ENCODE measurements at places on chromosomes 5 and 9.

DNA sequence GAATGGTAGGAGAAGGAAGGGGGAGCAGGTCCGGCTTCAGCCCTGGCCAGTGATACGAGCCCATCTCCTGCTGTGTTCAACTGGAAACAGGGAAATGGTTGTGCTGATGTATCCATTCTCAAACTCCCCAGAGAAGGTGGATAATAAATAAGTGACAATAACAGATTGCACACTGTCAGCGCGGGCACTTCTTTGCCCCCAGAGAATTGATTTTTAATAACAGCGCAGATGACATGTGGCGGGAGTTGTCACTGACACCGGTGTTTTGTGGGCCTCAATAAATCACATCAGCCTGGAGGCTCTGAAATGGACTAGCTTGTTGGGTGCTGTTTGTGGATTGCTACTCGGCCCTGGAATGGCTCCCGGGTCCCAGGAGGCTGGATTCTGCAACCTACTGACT, 141.4 kb upstream of the PANK3 start:
- no peak for DNase-seq

GRCh38 chr5:75992753-75993152, 90.4 kb upstream of the SV2C start:
- DNase-seq = no peak

GRCh38 chr5:116573279-116573701, 1.3 kb downstream of the SEMA6A start:
- peak; percentile 51 for DNase-seq

DNA sequence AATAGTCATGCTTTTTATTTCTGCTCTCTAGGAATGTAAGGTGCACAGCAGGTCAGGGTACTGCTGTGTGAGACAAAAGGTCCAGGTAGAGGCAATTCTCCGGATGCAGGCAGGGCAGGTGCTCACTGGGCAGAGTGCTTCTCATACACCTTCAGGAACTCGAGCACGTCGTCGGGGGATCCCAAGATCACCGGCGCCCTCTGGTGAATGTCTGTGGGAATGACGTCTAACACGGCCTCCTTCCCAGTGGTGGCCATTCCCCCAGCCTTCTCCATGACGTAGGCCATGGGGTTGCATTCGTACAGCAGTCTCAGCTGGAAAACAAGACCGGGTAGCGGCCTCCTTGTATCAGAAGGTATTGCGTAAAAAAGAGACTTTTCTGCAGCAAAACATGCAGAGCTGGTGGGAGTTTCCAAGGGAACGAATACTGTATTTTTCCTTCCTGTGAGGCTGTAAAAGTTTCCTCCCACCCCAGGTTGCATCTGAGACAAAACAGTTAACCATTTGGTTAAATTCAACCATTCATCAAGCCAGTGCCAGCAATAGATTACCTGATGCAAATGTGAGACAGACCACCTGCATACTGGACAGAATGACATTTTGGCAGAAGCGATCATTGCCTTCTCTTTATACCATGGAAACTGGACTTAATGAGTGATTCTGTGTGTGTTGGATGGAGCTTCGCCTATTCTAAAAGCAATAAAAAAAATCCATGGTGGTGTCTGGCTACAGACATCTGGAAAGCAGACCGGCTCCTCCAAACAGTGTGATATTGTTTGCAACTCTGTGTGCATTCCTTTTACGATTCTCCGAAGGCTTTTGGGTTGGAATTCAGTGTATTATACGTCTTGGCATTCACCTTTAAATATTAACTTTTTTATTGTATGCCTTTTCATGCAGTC, 9.9 kb upstream of the FBP2 start:
- DNase-seq = peak; percentile 37

DNA sequence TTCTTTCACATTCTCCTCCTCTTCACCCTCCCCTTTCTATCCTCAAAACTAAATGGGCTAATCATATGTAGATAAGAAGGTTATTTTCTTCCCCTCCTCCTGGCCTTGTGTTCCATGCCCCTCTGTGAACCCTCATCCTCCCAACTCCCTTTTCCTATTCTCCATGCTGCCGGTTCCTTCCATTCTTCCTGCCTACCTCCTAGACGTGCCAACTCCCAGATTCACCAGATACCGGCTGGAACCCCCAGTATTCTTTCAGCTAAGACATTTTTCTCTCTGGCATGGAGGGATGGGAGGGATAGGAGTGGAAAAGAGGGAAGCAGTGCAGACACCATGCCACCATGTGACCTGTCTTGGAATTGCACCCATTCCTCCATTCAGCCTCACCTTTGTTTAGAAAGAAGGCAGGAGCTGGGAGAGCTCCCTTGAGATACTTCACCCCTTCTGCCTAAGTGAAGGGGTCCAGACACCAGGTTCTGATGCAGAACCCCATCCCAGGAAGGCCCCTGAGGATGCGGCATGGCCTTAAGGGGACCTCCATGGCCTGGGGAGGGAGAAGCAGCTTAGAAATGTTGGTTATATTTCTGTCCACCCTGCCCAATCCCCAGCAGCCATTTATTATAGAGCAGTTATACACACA, 4.8 kb downstream of the DNAJB5 start:
- peak; percentile 25 for DNase-seq

DNA sequence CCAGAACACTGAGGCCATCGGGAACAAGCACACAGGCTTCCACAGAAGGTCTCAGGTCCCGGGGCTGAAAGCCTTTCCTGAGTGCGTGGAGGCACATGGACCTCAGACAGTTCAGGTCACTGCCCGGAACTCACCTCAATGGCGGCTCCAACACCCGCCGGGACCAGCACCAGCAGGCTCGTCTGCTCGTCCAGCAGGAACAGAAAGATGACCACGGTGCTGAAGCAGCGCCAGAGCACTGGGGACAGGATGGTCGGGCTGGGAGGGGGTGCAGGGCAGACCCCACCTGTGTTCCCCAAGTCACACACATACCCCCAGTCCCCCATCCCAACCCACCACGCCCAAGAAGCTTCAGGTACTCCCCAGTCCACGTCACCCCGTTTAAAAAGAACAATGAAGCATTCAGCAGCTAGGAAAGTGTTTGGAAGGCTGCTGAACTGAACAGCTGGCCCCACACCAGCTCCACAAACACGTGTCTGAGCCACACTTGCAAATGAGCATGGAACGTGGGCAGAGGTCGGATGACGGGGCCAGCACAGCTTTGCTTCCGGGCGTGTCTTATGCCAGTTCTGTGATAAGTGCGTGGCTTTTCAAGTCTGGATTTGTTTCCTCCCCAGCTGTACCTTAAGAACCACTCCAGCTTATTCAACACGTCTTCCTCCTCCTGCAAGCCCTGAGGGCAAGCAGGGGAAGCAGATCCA, 14.6 kb downstream of the CLPTM1L start:
- DNase-seq = no peak

DNA sequence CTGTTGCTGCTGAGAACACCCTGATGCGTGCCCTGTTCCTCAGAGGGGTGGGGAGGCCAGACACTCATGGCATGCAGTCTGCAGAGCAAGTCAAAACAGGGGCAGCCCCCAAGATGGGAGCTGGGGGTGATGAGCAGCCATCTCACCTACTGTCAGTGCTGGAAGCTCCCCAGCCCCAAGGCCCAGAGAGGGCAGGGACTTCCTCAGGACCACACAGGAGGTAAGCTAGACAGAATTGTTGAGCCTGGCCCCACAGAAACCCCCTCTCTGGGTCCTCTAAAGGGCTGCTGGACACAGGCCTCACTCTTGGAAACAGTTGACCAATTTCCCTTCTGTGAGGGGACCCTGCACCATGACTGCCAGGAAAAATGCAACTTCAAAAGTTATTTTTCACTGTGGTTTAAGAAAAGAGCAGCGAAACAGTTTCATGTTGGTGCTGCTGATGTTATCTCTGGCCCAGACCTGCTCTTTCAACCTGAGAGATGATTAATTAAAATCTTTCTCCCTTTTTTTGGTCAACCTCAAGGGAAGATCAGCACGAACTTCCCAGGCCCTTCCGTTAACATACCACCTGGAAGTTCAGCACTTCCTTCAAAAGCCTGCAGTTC, 9.6 kb downstream of the CSF2 start:
- no peak for DNase-seq

GRCh38 chr9:38202336-38202938, 133.4 kb upstream of the SHB start:
- no peak for DNase-seq

DNA sequence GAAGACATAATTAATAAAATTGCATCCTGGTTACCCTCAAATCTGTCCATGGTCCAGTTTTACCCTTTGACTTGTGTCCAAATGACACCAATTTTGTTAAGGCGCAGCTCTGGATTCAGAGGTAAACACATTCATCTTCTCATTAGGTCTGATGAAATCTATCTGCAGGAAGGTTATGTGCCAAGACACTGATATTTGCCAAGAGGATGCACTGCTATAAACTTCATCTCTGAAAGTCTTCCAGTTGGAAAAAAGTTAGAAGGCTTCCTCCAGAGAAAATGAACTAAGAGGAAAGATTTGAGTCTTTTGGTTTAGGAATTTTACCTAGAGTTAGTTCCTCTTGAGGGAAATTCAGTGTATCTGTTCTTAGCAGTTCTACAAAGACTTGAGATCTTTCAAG, 717.8 kb downstream of the DTWD2 start:
- no peak for DNase-seq

- no peak for DNase-seq
These were observed 200.6 kb upstream of the IRX1 start for GRCh38 chr5:3394891-3395599.

- DNase-seq = no peak
These were observed 118.7 kb upstream of the NEK6 start for GRCh38 chr9:124139001-124139400.

DNA sequence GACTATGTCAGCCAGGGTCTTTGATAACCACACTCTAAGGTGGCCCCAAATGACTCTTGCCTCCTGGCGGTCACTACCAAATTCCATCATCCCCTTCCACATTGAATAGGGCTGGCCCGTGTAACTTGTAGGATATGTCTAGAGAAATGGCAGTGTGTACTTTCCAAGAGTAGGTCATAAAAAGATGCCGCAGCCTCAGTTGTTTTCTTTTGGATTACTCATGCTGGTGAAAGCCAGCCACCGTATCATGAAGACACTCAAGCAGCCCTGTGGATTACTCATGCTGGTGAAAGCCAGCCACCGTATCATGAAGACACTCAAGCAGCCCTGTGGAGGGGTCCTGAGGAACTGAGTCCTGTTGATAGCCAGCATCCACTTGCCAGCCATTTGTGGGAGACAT, 172.0 kb upstream of the TBC1D2 start:
- no peak for DNase-seq

- no peak for DNase-seq
These were observed 82.3 kb downstream of the SECISBP2 start for GRCh38 chr9:89400403-89401116.

DNA sequence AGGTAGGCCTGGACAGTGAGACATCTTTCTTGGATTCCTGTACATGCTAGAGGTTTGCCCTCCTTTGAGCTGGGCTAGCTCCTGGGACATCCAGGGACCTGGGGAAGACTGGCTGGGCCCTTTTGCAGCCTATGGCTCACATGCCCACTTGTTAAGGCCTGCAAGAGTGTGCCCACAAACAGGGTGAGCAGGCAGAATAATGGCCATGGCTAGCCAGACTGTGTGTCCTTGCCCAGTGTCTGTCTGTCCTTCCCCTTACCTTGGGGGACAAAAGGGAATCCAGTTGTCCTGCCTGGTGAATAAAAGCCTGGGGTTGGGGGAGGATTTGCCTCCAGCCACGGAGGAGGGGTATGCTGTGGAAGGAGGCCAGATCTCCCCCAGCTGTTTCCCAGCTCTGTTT, 13.0 kb upstream of the CXXC5 start:
- no peak for DNase-seq

GRCh38 chr9:117096138-117096537, 318.7 kb downstream of the ASTN2 start:
- DNase-seq = no peak

- DNase-seq = no peak
These were observed 50.1 kb downstream of the TMEM167A start for GRCh38 chr5:83026930-83027687.

- DNase-seq = no peak
These were observed 313.0 kb upstream of the NREP start for GRCh38 chr5:112070022-112070421.

DNA sequence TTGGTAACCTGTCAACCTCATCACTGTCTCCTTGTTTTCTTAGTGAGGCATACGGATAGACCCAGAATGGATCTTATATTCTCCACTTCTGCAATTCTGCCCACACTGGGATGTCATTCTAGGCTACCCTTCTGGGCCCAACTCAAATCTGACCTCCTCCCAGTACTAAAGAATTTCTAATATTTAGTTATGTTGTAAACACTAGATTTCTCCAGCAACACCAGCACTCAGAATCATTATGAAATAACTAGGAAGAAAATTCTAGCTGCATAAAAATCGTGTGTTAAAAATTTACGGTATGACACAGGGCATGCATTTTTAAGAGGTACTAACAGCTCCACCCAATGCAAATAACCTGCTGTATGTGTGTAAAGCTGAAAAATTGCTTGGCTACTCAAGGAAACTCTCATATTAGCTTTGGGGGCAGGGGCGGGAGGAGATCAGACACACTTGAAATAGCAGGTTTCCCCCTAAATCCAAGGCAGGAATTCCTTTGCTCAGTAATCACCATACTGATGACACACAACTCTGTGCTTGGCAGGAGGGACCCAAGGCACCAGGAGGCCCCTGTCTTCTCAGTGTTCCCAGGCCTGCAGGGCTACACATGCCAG, 27.3 kb downstream of the MACROH2A1 start:
- no peak for DNase-seq

DNA sequence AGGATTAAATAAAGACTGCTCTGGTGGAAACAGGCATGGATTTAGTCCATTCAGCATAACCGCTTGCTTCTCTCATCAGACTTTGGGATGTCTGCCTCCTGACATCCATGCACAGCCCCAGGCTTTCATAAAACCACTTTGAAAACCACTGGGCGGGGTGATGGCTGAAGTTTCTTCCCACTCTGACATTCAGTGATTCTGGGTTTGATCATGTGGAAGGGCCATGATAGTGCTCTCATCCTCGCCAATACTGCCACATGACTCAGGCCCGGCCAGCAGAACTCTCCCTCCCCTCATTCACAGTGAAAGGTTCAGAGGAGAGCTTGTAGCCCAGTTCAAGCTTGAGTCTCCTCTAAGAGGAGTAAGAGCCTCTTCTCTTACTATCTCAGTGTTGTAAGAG, 29.6 kb upstream of the GLRA1 start:
- DNase-seq = no peak

DNA sequence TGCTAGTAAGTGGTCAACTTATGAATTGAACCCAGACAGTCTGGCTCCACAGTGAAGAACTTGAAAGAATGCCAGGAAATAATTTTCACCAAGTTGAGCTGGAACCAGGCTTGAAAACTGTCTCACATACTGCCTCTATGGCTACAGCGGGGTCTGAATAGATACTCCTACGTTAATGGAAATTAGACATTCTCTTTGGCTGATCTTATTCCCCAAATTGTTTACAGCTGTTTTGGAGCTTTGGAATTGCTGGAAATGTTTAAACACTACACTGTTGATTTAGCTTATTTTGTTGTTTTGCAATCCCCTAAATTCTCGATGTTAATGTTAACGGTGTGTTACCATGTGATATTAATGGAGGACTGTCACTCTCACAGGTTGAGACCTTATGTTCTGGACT, 146.4 kb downstream of the FBXL7 start:
- DNase-seq = no peak

DNA sequence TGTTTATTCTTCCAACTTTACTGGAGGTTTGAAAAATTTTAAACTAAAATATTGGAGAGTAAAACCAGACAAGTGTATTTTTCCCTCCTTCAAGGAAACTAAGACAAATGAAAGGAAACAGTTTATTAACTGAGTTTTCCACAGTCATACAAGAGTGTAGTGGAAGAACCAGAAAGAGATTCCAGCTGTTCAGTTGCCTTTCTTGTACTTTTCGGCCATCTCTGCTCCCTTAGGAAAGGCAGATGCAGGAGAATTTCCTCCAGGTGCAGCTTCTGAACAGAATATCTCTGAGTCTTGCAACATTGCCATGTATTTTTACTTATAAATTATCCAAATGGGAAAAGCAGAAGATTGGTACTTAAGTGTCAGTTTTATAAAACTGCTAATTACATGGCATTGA, 217.1 kb downstream of the MAST4 start:
- no peak for DNase-seq

All from nucleus accumbens (tissue), 56 donors.